ENCODE measurements at places on chromosomes 12 and 14.

- DNase-seq, result no peak
Observed at GRCh38 chr14:56633544-56633943, 53.9 kb downstream of the TMEM260 start.

DNA sequence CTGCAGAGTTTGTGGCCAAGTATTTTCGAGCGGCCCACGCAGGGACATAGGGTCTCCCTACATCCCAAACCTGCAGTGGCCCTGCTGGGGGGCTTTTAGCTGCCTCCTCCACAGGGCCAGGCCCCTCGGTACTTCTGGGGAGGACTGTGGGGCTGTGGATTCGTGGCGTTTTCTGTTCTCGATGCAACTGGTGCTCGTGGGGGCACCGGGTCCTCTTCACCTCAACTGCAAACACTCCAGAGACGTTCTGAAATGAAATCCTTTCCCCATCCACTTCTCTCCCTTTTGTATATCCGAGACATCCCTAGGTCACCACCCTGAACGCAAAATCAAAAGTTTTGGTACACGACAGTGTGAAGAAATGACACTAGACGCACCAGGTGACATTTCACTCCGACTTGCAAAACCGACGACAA is 2.3 kb downstream of the RFX4 start:
- no peak for DNase-seq

GRCh38 chr12:130988261-130988660 is 34.6 kb downstream of the ADGRD1 start:
- DNase-seq, result no peak

- no peak for DNase-seq
Observed at GRCh38 chr12:48025281-48025680, 21.0 kb upstream of the COL2A1 start.

DNA sequence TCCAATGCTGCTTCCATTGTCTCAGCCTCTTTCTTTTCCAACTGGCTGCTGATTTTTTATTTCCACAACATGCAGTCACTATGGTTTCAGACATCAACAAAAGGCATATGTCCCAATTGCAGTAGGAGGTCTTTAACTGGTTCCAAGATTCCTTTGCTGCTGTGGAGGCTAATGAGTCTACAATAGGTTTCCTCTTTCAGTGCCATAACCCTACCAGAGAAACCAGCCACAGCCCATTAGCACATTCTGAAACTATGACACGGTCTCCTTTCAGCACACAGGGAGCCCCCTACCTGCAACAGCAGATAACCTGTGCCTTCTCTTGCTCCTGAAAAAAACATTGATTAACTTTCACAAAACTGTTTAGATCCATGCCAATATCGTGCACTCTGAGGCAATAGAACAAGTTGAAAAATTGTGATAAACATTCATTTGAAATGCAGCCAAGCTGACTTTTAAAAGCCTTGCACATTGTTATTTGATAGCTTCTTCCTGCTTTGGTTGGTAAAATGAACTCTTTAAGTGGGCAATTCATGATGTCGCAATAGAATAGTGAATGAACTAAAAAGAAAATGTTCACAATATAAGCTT is 32.4 kb downstream of the PLEKHG7 start:
- DNase-seq, result peak; percentile 58

GRCh38 chr12:16437281-16437816 is 89.9 kb downstream of the MGST1 start:
- DNase-seq, result no peak

- DNase-seq, result no peak
Observed at GRCh38 chr14:74314576-74314975, 11.8 kb upstream of the ABCD4 start.

All from spinal cord (tissue), 10 donors.